ENCODE measurements at places on chromosomes 5 and 9.

DNA sequence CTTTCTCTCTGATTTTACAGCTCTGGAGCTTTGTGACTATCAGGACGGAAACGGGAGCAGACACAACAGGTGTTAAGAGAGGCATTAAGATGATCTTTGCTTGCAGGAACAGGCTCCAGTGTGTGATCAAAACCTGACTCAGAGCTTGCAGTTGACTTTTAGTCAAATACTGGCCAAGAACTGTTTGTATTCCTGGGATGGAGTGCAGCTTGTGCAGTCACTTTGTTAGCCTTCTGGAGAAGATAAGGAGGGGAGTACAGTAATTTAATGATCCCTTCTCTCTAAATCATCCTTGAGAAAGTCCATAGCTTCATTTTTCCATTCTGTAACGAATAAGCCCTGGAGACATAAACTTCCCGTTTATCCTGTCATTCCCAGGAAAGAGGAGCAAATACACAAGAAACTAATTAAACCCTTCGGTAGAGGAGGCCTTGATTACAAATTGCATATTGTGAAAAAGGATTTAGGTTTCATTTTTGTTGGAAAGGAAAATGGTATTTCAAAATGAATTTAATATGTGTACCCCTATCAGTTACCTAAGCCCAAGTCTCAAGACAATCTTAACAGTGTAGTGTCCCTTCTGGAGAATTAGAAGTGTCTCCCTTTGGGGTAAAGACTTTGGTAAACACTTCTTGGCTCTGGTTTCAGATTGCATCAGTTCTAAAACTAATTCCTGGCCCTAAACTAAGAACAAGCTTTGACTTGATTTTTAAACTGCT, 3.1 kb upstream of the STOM start:
- DNase-seq = no peak

- no peak for DNase-seq
Measured at GRCh38 chr9:134463280-134463679, 137.0 kb downstream of the RXRA start.

DNA sequence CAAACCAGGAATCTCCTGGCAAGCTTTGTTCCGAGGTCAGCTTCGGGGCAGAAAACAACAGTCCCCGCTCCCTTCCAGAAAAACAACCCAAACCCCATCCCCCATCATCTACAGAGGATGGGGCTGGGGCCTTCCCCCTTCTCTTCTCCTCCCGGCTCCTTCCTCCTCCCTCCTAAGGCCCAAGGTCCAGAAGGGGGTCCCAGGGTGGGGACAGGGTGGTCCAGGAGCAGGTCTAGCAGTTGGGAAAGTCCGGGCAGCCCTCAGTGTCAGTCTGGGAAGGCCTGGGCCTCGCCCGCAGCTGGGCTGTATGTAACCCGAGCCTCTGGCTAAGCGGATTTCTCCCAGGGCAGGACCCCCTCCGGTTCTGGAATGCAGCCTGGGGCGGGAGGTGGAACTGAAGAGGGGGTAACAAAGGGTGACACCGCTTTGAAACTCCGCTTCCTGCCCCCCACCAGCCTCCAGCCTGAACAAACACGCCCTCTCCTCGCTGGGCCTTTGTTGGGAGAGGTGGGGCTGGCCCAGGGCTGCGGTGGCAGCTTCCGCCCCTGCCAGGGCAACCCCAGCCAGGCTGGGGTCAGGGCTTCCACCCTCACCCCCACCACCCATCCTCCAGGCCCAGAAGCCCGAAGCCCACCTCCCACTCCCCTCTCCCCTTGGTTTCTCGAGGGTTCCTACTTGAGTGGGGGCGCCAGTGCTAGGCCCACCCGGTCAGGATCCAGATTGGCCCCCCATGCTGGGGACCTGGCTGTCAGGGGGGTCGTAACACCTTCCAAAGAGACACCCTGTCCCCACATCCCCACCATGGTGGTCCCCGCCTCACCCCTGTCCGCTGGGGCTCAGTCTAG, 63.5 kb downstream of the C9orf50 start:
- no peak for DNase-seq

DNA sequence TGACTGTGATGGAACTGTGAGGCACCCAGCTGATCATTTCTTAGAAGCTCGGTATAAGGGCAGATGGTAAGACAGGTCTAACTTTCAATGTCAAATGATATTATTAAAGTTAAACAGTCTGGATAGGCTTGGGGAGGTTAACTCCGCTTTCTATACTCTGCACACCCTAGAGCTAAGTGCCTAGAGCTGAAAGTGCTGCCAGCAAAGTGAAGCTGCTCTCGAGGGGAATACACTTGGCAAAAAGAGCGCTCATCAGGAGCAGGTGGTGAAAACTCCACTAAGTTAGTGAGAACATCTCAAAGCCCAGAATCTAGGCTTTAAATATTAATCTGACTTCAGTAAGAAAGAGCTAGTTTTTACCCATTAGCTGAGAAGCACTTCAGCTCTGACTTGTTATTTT, 349.6 kb upstream of the SLC30A5 start:
- no peak for DNase-seq

DNA sequence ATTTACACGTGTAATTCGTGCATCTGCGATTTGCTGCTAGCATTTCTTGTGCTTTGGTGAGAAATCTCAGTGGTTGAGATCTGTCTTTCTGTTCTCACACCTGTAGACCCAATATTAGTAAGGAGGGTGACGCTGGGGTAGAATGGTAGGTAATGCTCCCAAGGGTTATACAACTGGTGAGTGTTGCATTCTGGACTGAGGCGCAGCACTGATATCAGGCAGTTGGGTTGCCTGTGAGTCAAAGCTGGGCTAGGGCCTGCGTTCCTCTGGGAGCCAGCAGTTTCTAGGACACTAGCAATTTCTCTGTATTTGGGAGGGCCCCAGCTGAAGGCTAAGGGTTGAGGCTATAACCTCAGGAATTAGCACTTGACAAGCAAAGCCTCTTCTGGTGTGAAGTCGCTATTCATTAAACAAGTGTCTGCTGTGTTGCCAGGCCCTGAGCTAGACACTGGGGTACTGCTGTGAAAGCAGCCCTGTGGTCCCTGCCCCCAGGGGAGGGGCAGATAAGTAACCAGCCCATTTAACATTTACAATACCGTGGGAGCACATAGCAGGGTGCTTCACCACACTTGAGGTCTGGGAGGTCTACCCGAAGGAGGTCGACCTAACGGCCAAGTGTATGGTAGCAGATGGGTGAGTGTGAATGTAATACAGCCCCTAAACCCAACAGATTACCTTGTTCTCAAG, 28.7 kb downstream of the LARP1 start:
- DNase-seq = no peak

- DNase-seq = no peak
Measured at GRCh38 chr5:160539431-160539830, 117.8 kb downstream of the PTTG1 start.

GRCh38 chr5:143514616-143515335, 111.3 kb upstream of the NR3C1 start:
- DNase-seq = no peak

DNA sequence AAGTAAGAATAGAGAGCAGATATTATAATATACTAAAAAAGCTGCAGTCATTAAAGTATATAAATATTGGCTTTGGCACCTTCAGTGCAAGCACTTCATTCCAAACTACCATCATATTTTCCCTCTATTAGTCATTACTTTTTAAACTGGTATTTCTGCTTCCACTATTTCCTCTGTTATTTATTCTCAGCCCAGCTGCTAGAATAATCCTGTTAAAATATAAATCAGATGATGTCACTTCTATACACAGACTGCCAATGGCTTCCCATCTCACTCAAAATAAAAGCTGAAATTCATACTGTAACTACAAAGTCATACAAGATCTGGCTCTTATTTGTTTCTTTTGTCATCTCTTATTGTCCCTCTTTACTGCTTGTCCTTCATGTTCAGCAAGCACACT, 432.9 kb downstream of the TLE4 start:
- DNase-seq = no peak

DNA sequence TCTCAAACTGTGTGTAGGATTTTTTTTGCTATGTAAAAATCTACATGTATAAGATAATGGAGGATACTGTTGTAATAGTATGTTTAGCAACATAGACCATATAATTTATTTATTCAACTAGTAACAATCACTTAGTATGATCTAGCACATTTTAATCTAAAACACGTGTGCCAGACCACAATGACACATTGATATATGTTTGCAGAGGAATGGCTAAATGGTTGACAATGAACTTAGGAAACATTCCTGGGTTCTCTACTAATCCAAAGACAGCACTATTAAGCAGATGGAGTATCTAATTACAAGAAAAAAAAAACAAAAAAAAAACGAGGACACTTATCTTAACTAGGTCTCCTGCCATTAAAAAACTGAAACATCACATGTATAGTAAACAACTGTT, 261.7 kb upstream of the PAPPA start:
- no peak for DNase-seq

DNA sequence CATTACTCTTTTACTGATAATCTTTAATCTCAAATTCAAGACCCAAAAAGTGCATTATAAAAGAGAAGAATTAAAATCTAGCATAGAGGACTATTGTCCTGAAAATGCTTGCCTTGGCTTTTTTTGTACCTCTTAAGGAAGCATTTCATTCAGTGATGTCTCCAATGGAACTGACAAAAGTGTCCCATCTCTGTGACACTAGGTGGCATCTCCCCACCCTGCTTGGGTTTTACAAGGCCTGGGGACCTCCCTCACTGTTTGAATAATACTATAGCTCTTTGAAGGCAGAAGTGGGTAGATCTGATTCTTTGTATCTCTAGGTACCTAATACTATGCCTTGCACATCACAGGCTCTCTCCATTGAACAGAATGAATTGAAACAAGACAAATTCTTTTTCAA, 180.6 kb downstream of the EPB41L4A start:
- DNase-seq = no peak

GRCh38 chr9:94675008-94675881, 35.9 kb upstream of the FBP1 start:
- no peak for DNase-seq

DNA sequence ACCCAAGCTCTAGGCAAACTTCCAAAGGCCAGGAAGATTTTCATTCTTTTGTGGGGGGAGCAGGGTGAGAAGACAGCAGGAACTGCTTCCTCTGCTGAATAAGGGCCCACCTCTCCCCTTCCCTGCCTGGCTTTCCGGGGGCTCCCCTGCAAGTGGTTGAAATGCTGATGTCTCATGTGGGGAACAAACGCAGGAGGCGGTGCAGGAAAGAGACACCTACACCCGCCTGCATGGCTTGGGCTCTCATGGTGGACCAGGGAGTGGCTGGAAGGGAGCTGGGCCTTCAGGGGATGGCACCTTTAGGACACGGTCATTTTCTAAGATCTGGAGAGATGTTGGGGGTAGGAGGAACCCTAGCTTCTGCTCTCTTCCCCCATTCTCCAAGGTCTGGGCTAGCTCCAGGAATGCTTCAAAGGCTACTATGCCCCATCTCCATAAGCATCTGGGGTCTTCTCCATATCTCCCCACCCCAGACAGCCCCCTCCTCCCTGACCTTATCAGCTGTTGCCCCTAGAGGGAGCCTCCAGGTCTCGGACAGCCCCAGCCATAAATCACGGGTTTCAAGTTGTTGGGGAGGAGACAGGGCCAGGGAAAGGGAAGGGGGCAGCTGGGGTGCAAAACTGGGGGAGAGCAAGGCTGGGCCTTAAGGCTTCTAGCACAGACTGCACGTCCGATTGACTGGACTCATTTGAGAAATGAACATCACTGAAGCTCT, 76.6 kb downstream of the PSD2 start:
- no peak for DNase-seq

DNA sequence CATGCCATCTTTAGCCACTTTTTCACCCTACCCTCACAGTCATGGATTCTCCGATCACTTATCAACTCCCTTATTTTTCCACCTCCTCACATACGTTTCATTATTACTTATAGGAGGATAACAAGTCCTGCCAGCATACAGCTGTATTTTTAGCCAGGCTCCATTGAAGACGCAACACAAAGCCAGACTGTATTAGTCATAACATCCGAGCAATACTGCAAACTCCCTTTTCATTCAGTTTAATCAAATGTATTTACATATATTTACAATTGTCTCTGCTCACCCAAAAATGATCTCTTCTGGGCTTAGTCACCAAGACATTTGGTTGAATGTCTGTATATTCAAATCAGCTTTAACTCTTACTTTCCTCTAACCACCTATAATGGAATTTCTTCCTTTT, 126.4 kb upstream of the PRLR start:
- no peak for DNase-seq

DNA sequence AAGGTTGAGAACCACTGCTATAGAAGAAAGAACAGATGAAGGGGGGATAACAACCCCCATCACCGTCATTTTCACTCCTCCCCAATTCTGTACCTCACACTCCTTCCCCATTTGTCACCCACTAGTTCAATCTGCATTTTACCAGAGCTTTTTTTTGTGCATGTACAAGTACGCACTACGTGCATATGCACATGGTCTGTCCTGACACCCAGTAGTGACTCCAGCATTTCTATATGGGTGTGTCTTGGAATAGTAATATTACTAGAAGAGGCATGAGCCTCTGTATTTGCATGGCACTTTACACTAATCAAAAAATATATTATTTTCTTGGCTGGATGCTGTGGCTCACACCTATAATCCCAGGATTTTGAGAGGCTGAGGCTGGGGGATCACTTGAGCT, 38.7 kb downstream of the NIM1K start:
- no peak for DNase-seq

GRCh38 chr5:179873588-179874110, 15.0 kb upstream of the MRNIP start:
- DNase-seq = no peak

GRCh38 chr9:28365020-28365640, 791.8 kb upstream of the C9orf72 start:
- DNase-seq = no peak

GRCh38 chr5:17879276-17879675, 245.0 kb downstream of the TAF11L14 start:
- DNase-seq = no peak

DNA sequence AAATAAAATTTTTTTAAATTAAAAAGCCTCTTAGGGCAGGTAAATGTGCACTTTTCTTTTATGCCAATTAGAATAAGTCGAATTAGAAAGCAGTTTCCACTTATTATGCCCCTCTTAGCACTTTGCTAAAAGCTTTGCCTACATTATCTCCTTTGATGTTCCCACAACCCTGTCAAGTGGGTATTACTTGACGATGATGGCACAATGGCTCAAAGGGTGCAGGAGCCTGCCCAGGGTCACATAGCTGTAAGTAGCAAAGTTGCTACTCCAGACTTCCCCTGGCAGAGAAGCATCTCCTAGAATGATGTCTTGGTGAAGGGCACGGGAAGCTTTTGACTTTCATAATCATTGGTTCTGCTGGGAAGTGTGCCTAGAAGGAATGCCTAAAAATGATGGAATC, 18.4 kb upstream of the IQGAP2 start:
- no peak for DNase-seq

GRCh38 chr5:112196584-112196983, 222.5 kb downstream of the EPB41L4A start:
- no peak for DNase-seq

- no peak for DNase-seq
Measured at GRCh38 chr5:179959641-179960040, 51.9 kb upstream of the TBC1D9B start.

DNA sequence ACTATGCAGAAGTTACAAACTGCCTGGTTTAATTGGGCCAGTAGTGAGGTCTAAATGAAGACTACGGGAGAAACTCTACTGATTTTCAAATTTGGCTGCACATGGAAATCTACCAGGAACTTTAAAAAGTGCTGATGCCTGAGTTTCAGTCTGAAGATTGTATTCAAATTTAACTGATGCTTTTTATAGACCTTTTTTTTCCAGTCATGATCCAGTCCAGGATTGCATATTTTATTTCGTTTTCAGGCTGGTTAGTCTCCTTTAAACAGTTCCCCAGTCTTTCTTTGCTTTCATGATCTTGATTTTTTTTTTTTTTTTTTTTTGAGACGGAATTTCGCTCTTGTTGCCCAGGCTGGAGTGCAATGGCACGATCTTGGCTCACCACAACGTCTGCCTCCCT, 23.7 kb upstream of the SPZ1 start:
- DNase-seq = no peak
